AG04450 (cell line): ENCODE measurements at places on chromosomes 2 and 18. TPM values are rescaled to one million over a fixed set of nuclear protein-coding genes. Genes with fewer than 3 reads are reported as not detected.

GRCh38 chr2:153232464-153232863 is 246.1 kb downstream of the RPRM start:
- DNase-seq = no peak

DNA sequence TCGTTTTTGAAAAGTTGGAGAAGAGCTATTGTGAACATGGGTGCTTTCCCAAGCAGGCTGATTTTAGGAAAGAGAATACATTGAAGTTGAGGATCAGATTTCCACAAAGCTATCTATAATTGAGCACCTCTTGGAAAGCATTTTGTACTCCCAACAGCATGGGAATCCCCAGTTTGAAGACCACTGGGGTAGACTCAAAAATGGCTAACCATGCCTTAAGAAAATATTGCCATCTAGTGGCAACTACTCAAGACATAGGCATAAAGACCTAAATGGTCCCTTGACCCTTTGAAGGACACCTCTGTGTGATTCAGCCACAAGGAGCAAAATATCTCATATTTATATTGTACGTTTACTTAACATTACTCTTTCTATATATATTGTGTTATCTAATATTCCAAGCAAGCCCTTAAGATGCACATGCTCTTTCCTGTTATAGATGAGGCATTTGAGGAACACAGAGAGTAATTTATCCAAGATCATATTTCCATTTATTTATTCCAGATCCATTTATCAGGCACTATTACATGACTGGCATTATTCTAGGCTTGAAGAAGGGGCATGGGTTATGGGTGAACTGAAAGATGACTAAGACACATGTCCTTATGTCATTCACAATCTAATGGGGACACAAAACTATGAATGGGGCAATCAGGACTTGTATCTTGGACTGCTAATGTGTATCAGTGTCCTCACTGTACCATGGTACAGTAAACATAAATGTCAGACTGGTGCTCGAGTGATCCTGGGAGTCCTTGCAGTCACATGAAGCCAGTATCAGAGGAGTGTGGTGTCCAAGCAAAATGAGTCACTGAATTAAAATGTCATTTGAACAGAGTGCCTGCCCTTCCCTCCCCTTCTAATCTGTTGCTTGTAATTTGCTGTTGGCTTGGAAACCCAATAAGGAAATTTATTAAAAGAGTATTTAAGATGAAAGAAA is 121.0 kb upstream of the XPO1 start:
- DNase-seq = no peak

GRCh38 chr2:70943205-70943871 is 7.6 kb downstream of the ATP6V1B1 start:
- DNase-seq = no peak

DNA sequence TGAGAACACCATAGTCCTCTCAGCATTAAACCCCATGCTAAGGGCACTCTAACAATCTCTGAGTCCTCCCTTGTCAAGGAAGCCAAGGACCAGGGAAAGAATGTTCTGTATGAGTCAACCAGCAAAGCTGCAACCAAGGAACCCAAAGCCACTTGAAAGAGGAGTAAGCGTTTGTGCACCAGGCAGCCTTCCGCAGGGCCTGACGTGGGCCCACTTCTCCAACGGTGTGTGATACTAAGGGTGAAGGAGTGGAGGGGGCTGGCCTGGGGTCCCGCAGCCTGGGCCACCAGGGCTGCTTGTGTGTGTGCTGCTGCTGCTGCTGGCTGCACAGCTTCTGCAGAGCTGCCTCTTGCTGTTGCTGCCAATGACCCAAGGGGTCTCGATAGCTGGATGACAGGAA is 30.1 kb upstream of the GALNT14 start:
- DNase-seq = no peak

DNA sequence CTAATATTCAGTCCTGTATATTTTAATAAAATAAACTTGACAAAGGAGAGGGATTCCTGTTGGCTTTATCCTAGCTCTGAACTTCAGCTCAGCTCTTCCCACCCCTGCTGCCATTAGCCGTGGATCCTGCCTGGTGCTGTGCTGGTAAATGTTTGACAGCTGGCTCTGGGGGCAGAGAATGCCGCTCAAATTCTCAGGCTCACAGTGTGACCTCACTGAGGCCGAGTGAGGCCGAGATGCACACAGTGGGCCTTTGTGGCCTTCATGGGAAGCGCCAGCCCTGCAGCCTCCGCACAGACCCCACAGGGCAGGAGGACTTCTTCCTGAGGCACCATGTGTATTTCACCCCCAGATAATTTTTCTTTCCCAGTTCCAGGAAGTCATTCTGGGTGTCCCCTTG is 16.5 kb upstream of the FAHD2A start:
- DNase-seq = no peak

DNA sequence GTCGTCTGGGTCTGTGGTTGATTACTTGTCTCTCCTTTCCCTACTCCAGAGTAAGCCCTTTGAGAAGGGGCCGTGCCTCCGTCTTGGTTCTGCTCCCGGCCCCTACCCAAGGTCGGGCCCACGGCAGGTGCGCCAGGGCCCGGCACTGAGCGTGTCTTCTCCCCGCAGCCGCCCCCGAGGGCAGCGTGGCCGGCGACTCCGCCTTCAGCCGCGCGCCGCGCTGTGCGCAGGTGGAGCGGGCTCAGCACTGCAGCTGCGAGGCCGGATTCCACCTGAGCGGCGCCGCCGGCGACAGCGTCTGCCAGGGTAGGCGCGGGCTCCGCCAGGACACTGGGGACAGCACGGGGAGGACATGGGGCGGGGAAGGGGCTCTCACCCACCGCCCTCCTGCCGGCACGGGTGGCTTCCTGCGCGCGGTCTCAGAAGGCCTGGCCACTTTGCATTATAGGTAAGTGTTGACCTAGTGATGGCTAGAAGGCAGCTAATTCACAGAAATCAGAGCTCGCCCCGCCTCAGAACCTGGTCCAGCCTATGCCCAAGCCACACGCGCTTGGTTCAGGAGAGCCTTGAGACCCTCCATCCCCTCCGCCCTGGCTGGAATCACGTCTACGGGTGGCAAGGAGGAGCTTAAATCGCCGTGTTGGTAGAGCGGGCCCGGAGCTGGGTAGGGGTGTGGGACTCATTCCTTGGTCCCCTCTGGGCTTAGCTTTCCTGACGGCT is 43.5 kb downstream of the FBLN7 start:
- no peak for DNase-seq

DNA sequence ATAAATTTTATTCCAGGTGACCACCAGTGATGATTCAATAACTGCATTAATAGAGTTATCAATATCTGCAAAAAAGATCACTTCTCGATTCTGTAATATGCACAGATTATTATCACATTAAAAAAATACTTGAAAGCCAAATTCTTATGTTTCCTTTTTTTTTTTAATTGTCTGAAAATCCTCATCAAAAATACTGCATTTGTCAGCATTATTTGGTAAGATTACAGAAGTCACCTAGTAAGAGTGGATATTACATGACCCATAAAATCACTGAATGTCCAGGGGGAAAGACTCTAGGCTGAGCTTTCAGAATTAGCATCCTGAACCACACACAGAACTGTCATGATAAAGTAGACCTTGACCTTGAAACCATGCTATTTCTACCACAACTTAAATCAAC is 617.2 kb upstream of the CDH7 start:
- no peak for DNase-seq

DNA sequence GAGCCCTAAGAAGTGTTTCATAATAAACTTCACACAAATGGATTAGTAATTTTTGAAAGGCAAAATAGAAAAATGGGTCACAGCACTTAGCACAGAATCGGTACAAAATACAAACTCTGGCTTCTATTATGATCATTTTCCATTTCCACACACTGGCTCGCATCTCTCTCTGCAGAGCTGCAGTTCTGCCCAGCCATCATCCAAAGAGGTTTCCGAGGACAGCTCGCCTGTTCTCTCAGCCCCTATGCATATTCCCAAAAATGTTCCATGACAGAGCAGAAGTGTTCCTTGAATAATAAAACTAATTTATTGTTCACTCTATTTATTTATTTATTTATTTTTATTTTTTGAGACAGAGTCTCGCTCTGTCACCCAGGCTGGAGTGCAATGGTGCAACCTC is 115.6 kb downstream of the AP1S3 start:
- DNase-seq = no peak

DNA sequence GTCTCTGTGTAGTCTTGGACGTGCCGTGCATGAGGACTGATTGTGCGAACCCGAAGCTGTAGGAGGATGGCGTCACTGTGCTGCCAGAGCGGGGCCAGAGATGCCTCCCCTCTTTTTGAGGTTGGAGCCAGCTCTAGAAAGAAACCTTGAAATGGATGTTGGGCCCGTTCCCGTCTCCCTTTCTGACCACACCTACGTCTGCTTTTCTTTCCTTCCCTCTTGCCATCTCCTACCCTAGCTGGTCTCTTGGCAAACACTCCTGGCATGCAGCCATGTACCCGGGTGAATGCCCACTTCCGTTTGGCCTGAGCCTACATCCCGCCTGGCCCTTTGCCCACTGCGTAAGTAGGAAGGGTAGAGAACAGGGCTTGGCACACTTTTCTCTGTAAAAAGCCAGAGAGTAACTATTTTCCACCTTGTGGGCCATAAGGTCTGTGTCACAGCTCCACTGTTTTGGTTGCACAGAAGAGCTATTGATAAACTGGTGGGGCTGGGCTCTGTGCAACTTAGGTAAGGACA is 37.4 kb downstream of the SH3BP4 start:
- DNase-seq = no peak

- no peak for DNase-seq
Measured at GRCh38 chr2:177264209-177264692, 276 bp downstream of the NFE2L2 start.

GREB1 gene
- polyA plus RNA-seq = 0.12 and 0.17 TPM in 2 replicates

MATN3 gene
- 2.7 and 3.0 TPM in 2 replicates for polyA plus RNA-seq
